ENCODE measurements at places on chromosomes 2 and 18. TPM values are rescaled to one million over a fixed set of nuclear protein-coding genes. Genes with fewer than 3 reads are reported as not detected.

The DTNA gene
- 20.7 TPM for polyA plus RNA-seq

The KCNJ13 gene
- polyA plus RNA-seq, result 3.2 TPM

DNA sequence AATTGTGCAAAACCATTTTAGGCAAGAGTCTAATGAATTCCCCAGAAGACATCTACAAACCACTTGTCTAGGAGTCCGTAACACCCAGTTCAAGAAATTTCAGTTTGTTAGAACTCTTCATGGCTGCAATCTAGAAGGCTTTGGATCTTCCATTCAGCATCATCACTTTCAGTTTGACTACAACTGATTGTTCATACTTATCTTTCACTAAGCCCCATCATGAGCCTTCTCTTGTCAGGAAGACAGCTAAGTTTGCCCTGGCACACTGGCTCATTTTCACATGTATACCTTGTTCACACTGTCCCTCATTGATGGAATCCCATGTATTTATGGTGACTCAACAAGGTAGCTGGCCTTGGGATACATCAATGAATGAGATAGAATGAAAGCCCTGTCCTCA, 898.4 kb upstream of the CELF4 start:
- no peak for DNase-seq

The PKDCC gene
- 293 TPM for polyA plus RNA-seq

GRCh38 chr2:88660622-88661021, 30.9 kb upstream of the RPIA start:
- DNase-seq, result no peak

DNA sequence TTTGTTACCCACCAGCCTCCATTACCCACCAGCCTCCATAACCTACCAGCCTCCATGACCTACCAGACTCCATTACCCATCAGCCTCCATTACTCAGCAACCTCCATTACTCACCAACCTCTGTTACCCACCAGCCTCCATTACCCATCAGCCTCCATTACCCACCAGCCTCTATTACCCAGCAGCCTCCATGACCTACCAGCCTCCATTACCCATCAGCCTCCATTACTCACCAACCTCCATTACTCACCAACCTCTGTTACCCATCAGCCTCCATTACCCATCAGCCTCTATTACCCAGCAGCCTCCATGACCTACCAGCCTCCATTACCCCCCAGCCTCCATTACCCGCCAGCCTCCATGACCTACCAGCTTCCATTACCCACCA, 133.3 kb upstream of the HS6ST1 start:
- no peak for DNase-seq

GRCh38 chr2:28869494-28870145, 489 bp downstream of the TRMT61B start:
- DNase-seq, result peak; percentile 18

The CHMP3 gene
- 147 TPM for polyA plus RNA-seq

DNA sequence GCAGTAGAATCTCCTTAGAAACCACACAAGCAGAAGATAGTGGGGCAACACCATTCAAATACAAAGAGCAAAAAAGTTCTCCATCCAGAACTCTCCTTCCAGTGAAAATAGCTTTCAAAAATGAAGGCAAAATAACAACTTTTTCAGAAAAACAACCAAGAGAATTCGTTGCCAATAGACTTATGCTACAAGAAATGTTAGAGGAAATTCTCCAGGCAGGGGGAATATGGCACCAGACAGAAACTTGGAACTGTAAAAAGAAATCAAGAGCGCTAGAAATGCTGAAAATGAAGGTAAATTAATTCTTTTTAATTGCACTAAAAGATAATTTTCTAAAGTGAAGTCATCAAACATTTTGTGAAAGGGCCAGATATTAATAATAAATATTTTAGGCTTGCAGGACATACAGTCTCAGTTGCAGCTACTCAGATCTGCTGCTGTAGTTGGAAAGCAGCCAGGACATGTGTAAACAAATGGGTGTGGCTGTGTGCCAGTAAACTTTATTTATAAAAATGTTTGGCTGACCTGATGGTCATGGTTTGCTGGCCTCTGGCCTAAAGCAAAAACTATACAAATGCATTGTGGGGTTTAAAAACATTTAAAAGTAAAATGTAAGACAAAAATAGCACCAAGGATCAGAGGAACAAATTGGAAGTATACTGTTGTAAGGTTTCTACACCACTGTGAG, 73.7 kb upstream of the TGFA start:
- DNase-seq, result no peak

The C2orf76 gene
- 26.2 TPM for polyA plus RNA-seq

GRCh38 chr18:26930630-26931029, 65.1 kb upstream of the AQP4 start:
- DNase-seq, result no peak

DNA sequence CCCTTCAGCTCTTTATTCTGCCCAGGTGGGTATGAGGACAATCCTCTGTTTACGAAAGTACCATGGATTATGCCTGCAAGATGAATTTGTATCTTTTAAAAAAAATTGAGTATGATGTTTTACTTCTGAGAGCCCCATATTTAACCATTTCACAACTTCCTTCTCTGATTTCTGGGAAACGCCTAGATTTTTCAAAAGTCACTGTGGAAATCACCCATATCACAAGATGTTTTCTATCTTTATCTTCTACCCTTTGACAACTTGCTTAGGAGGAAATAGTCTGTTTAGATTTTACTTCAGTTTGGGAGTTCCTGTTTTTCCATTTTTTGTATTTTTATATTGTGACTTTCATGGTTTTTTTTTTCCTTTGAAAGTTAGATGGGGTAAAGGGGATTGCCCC, 53.0 kb downstream of the ICOS start:
- no peak for DNase-seq

The DNER gene
- polyA plus RNA-seq, result 70.9 TPM

GRCh38 chr2:239148495-239149200, 252.2 kb downstream of the HDAC4 start:
- no peak for DNase-seq

The IL1F10 gene
- polyA plus RNA-seq, result not detected

DNA sequence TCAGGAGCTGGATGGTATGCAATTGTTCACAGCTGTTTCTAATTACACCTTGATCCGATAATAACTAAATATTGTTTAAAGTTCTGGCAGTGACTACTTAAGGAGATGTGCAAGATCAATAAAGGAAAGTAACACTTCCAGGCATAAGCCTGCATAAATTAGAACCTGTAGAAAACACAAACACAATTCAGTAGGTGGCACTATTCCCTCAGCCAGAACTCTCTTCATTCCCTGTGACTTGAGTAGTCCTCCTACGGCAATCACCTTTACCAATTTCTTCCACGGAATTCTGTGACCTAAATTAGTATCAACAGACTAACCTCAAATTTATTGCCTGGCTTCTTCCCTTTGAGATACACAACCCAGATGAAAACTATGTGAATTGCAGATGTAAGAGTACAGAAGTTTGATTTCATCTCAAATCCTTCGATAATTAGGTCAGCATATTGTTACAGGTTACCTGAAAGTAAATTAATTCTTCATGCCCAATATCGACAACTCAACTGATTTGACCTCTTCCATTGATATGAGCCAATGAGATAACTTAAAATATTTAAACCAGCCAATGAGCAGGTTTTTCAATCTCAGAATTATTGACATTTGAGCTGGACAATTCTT, 137.8 kb downstream of the PID1 start:
- DNase-seq, result peak; percentile 23

GRCh38 chr18:6504605-6505497, 90.1 kb upstream of the L3MBTL4 start:
- no peak for DNase-seq

- DNase-seq, result no peak
Measured at GRCh38 chr18:2083691-2084090, 487.6 kb downstream of the METTL4 start.

The PID1 gene
- polyA plus RNA-seq, result 7.3 TPM

GRCh38 chr2:26970928-26971627, 641 bp downstream of the MAPRE3 start:
- DNase-seq, result no peak

The CCDC142 gene
- polyA plus RNA-seq, result 8.8 TPM

The C2orf80 gene
- 0.31 TPM for polyA plus RNA-seq

- no peak for DNase-seq
Measured at GRCh38 chr2:224847961-224848850, 132.0 kb upstream of the CCDC195 start.

DNA sequence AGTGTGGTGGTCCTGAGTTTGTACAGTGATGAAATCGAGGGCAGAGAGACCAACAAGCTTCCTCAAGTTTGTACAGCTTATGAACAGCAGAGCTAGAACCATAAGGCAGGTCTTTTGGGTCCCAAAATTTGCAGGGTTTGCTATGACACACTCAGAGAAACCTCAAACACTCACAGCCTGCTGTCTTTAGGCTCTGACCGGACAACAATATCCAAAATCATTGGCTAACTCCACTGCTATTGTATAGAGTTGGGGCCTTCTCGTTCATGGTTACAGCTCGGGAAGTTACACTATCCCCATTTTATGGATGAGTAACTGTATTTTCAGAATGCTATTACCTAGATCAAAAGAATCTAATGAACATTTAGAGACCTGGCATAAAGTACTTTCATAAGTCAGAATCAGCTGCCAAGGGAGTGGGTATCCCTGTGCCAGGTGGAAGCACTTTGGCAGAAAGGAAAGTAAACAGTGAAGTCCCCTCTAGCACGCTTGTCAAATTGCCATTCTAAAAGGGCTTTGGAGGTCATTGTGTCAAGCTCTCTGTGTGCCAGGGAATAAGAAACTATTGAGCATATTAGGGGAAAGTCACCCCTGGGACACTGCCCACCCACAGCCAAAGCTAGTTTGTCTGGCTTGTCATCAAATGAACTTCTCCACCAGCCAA, 331.8 kb downstream of the ALK start:
- no peak for DNase-seq

DNA sequence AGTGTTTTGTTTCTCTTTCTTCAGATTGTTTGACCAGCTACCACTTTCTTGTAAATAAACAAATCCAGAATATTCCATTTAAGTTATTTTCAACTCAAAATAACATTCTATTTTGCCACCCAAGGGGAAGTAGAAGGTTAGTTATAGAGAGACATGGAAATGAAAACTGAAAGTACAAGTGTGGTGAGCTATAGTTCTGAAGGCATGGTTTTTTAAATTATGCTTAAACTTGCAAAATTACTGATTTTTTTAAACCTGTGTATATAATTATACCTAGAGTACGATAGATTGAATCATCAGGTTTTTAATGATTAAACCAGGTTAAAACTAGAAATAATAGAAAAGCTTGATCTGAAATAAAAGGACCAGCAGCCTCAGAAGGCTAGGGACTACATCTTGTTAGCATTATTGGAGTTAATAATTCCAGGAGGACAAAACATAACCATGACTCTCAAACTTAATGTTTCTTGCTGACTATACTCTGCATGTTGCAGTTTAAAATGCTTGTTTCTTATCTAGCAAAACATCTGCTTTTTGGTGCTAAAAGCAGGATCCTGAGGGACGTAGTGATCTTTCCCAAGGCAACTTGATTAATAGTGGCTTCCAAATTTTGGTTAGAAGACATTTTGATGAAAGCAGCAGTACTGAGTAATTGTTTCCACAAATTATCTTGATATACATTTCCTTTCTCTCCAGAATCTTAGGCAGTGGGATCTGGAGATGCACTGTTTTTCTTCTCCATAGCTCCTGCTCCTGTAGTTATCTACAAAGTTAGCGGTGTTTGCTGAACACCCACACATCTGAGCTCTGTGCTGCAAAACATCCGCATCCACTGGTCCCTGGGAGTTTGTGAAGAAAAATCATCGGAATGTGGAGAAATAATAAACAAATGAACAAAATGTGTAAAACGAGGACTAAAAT, 327.2 kb upstream of the PKDCC start:
- DNase-seq, result no peak

DNA sequence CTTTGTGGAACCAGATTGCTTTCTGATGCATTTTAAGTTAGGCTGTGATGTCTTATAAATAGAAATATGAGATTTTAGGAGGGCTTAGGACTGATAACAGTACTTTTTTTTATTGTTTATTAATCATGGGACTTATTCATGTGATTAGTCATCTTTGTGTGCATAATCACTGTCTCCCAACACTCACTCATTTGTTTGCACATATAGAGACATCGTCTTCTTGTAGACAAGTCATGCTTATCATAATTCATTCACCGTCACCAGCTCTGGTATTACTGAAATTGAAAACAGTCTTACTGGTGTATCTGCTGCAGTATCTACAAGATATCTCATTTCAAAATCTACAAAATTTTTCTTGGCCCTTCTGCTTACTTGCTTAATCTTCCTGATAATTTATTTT, 45.8 kb downstream of the WDR7 start:
- DNase-seq, result no peak

GRCh38 chr2:177397481-177398289, 5.1 kb downstream of the AGPS start:
- no peak for DNase-seq

- DNase-seq, result no peak
Measured at GRCh38 chr2:3476321-3476984, 42.9 kb downstream of the ADI1 start.

The GREB1L gene
- polyA plus RNA-seq, result 2.8 TPM

DNA sequence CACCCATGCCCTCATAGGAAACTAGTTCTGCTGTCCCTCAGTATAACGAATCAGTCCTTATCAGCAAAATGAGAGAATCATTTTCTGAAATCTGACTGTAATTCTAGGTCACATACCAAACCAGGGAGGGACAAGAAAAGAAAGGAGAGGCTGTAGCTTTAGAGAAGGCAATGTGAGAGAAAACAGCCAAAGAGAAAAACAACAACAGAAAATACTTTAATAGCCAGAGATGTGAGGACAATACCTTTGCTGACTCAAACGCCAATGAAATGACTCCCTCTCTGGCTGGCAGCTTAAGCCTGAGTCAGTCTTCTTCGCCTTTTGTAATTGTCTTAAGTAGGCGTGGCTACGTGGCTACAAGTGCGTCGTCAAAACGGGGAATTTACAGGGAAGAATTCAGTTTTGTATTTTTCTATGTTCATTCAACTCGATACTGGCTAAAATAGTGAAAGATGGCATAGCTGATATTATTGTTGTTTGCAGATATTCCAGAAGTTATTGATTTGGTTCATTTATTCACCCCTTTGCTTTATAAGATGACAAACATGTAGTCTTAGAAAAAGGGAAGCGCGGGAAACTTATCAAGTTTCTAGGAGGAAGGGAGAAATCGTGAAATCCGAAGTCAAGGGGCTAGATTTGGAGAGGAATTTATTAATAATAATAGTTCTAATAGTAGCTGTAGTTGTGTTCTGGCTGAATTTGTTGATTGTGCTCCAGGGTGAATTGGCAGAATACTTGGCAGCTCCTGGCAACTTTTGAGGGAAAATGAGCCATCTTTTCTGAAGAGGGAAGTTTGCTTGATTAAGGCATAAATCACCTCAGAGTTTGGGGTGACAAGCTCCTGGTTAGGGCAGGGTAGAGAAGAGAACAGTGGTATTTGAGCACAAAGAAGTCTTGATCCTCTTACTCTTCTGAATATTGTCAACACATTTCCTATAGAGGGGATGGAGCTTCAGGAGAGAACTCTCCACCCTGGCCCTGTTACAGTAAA, at the start of gene IL1A:
Gene IL1A, minus strand, starts transcription at position 295 of the 991 bp plus-strand sequence. CDS start 723 bp downstream, outside the sequence.
- DNase-seq, result no peak

GRCh38 chr18:67400502-67401117, 115.9 kb downstream of the DSEL start:
- DNase-seq, result no peak

The SPATS2L gene
- 145 TPM for polyA plus RNA-seq

DNA sequence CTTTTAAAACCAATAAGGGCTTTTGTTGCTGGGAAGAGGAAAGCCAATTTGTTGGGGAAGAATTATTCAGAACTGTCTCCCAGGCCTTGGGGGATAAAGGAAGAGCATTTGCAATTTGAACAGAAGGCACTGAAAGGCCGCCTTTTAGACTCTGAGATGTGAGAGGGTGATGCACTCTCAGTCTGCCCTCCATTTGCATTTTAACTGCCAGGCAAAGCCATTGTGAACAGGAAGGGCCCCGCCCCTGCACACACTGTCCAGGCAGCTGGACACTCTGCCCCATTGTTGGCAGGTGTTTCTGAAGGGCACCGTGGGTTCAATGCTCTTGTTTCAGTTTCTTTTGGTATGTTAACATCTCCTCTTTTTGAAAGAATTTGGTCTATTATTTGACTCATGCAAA, 169.5 kb upstream of the COPS8 start:
- no peak for DNase-seq

Measured in right renal pelvis (tissue), 4 donors.